ENCODE measurements at places on chromosomes 13 and 19. TPM values are rescaled to one million over a fixed set of nuclear protein-coding genes. Genes with fewer than 3 reads are reported as not detected.

TSHZ3 gene
- 0.28 TPM for total RNA-seq

TEX26 gene
- total RNA-seq = not detected

TMEM143 gene
- total RNA-seq = 27.6 TPM

PRKACA gene
- 51.7 TPM for total RNA-seq

MBD3L3 gene
- not detected for total RNA-seq

ZNF600 gene
- total RNA-seq = 47.8 TPM

ZNF560 gene
- total RNA-seq = not detected

SIAH3 gene
- total RNA-seq = 1.5 TPM

SLC7A10 gene
- total RNA-seq = not detected

MYO16 gene
- total RNA-seq = 12.0 TPM

ARHGEF7 gene
- 73.7 TPM for total RNA-seq

SMIM44 gene
- total RNA-seq = not detected

GRIN2D gene
- 0.17 TPM for total RNA-seq

ATP4B gene
- not detected for total RNA-seq

ZNF681 gene
- 8.0 TPM for total RNA-seq

CNFN gene
- total RNA-seq = not detected

AZU1 gene
- total RNA-seq = not detected

PGLYRP1 gene
- total RNA-seq = not detected

PSG5 gene
- total RNA-seq = not detected

C2CD4C gene
- not detected for total RNA-seq

DCLK1 gene
- total RNA-seq = not detected

ARID3A gene
- total RNA-seq = 9.6 TPM

ADPRHL1 gene
- 1.3 TPM for total RNA-seq

URAD gene
- not detected for total RNA-seq

RASL11A gene
- total RNA-seq = 0.78 TPM

FPR3 gene
- 3.2 TPM for total RNA-seq
